ENCODE measurements at places on chromosomes 4 and X.

- DNase-seq, result peak; percentile 44
Measured at GRCh38 chr4:82360298-82361177, 13.3 kb downstream of the HNRNPD start.

GRCh38 chr4:117660668-117661067, 373.6 kb upstream of the NDST3 start:
- no peak for DNase-seq

DNA sequence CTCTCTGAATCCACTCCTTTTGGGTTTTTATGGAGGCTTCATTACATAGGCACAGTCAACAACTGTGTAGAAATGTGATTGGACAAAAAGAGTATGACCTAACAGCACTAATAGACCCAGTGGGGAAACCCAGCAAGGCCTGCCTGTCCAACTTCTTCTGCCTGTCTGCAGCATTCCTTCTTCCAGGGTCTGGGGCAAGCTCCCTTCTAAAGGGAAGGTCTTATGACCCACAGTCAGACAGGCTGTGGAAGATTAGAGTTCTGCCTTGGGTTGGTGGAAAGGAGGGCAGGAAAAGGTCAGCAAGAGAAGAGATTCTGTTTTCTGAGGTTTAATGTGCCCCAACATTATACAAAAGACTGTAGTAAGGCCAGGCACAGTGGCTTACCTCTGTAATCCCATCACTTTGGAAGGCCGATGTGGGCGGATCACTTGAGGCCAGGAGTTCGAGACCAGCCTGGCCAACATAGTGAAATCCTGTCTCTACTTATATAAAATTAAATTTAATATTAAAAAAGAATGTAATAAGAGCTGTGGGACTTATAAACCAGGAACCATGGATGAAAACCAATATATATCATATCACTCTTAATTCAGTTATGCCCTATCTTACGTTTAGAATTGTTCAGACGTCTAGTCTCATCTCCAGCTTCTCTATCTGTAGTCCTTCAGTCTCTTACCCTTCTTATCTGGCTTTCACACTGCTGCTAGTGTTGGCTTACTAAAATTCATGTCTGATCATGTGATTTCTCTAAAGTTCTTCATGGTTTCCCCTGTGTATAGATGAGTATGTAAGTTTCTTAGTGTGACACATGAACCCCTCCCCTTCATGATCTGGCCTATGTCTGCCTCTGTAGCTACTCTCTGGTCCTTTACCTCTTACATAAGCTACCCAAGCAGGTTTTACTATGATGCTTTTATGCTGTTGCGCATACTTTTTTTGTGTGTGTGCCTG, 6.2 kb downstream of the CLCN3 start:
- no peak for DNase-seq

GRCh38 chr4:182384631-182385091, 141.5 kb downstream of the TENM3 start:
- DNase-seq, result peak; percentile 13

GRCh38 chr4:86582410-86582809, 11.7 kb upstream of the PTPN13 start:
- no peak for DNase-seq

DNA sequence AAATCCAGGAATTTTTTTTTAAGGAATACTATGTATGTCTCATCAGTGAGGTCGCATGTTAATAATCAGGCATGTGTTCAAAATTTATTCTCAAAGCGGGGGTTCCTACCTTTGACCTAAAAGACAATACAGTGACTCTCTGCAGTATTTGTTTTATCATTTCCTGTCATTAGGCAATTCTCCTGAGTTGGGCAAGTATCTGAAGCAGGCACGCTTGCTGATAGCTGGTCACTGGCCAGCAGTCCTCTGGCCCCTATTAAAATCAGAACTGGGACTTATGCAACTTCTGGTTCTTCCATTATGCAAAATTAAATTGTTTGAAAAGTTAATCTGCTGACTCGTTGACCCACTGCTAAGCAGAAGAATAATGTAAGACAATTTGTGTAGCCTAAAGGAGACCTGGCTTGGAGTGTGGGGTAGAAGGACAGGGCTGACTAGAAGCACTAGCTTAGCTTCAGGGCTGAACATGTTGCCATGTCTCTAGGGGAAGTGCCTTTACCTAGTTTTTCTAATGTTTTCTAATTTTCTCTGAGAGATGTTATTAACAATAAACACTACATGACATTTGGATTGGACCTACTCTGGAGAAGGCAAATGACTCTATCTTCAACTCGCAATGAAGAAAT, 36.0 kb upstream of the GABRA2 start:
- no peak for DNase-seq

GRCh38 chr4:126907389-126907788, 725.4 kb upstream of the INTU start:
- no peak for DNase-seq

DNA sequence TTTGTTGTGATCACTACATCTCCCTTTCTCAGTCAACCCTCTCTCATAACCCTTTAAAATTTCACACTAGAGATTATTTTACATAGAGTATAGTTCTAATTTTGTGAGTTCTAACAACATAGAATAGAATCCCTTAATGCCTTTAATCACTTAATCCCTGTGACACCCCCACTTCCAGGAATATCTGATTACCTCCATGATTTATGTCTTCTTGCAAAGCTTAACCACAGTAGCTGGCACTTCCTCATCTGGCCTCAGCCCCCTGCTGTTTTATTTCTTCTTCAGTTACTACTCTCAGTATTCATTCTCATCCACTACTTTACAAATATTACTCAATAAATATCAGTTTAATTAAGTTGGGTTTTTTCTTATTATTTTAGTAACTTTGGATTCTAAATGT, 340.9 kb downstream of the CENPC start:
- DNase-seq, result no peak

DNA sequence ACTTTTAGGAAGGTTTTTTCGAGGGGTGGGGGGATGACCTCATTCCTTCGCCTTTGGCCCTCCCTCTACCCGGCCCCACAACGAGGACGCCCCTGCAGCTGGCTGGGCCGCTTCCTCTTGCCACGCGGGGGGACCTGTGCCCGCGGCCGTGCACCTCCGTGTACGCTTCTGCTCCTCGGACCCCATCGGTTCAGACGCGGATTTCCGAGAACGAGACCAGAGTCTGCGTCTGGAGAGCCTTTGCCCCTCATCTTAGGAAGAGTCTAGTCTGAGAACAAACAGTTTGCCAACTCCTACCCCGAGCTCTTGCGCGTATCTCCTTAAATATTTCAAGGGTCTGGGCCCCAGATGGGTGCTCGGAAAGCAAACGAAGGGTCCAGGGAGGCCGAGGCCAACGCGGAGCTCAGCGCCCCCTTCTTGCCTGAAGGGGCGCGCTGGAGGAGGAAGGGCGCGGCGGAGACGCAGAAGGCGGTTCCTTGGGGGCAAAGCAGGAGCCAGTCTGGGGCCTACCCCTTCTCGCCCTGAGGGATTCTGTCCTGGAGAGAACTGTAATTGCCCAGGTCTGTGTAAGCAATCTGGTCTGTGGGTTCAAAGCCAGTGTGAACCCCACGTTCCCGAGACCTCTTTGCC, 3.9 kb upstream of the SFRP2 start:
- DNase-seq, result no peak

Measured in EH (cell line).